OCI-LY7 (cell line): ENCODE measurements at places on chromosomes 3 and 15. TPM values are rescaled to one million over a fixed set of nuclear protein-coding genes. Genes with fewer than 3 reads are reported as not detected.

DNA sequence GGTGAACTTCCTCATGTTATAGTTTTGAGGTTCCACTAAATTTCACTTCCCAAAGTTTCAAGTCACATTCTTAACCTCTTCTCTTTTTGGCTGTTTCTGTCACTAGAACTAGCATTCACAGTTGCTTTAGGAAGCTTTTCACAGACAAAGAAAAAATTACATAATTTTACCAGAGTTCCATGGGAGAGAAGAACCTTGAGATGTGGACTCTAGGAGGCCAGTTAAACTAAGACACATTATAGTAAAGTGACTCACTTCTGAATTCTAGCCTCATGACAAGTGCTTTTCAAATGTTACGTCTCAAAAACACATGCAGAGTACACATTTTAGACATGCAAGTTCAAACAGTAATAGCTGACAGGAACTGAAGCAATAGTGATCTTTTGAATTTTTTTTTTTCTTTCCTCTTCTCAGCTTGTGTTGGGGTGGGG lies 39.9 kb upstream of the LRTM1 start:
- DNase-seq = no peak

DNA sequence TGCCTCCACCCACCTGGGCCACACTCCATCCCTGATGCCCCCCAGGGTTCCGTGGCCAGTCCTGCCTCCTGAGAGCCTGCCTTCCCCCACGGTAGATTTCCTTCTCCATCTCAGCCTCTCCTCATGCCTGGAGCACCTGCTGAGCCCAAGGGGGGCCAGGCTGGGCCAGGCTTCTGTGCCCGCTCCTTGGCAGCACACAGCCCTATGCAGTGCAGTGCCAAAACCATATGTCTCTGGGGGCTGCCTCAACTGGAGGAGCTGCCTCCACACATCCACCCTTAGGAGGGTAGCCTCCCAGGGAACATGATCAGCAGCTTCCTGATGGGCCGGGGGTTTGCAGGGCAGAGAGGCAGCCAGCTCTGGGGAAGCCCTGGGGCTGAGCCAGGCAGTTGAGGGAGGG lies 24.6 kb upstream of the GATA2 start:
- no peak for DNase-seq

- no peak for DNase-seq
These were observed 103.7 kb downstream of the CADPS start for GRCh38 chr3:62771331-62772072.

The HDAC11 gene
- total RNA-seq = 0.74 and 1.3 TPM in 2 replicates
